ENCODE measurements at places on chromosomes 5 and 9.

- DNase-seq, result no peak
Observed at GRCh38 chr5:79456890-79457583, 56.9 kb downstream of the HOMER1 start.

DNA sequence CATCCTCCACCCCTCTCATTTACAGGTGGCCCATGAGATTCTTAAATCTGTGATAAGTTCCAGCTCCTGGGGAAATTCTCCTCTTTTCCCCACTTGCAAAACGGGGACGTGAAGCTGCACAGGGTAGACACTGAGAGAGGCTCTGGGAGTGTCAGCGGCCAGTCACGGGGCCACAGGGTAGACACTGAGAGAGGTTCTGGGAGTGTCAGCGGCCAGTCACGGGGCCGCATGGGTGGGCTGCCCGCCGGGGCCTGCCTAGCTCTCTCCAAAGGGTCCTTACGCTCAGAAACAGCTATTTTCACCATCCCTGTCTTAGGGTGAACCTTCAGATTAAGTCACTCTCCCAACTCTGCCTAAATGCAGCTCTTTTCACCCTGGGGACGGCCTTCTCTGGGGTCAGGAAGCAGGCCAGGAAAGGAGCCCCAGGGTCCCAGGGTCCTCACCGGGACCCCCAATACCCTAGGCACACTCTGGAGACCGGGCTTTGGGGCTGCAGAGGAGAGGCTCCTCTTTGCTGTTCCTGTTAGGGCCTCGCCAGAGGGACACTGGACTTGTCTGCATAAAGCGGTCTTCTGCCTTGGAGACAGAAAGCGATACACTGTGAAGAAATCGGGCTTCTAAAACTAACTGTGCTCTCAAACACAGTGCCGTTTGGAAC, 1.5 kb downstream of the FAM78A start:
- DNase-seq, result peak; percentile 56

GRCh38 chr5:20619591-20619990, 631.6 kb upstream of the CDH18 start:
- DNase-seq, result no peak

- no peak for DNase-seq
Observed at GRCh38 chr9:81574405-81574804, 114.9 kb downstream of the TLE1 start.

DNA sequence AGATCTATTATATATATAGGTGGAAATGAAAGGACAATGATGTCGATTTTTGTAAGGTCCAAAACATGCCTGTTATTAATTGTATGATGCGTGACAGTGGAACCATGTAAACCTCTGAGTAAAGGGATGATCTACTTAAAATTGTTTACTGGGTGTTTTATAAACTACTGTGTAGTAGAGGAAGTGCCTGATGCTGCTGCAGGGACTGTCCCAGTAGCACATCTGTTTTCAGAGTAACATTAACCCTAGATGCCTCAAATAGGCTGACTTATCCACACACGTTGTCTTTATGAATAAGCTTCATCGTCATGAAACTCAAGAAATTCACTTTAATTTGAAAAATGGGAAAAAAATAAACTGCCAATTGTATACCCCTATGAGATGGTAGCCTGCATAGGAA, 1.7 kb downstream of the CAMK4 start:
- DNase-seq, result peak; percentile 48

DNA sequence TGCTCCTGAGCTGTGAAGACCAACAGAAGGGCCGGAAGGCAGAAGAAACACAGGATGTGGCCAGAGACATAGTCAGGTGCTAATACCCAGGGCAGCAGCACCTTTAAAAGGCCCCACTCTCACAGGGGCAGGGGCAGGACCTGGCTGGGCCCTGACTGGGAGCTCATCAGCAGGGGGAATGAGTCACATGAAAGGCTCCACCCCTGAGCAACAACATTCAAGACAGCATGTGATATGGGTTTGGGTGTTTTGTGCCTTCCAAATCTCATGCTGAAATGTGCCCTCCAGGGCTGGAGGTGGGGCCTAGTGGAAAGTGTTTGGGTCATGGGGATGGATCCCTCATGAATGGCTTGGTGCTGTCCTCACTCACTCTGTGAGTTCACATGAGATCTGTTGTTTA, 181.7 kb downstream of the ERCC6L2 start:
- no peak for DNase-seq

- DNase-seq, result no peak
Observed at GRCh38 chr5:101904736-101905135, 391.3 kb downstream of the SLCO4C1 start.

GRCh38 chr9:34648673-34649072, 2.2 kb downstream of the GALT start:
- DNase-seq, result no peak

- no peak for DNase-seq
Observed at GRCh38 chr5:172444110-172444510, 10.2 kb downstream of the SH3PXD2B start.

- DNase-seq, result no peak
Observed at GRCh38 chr5:93304456-93305250, 276.4 kb downstream of the NR2F1-AS1 start.

- no peak for DNase-seq
Observed at GRCh38 chr5:161235569-161235968, 311.0 kb downstream of the GABRB2 start.

GRCh38 chr5:133287500-133287899, 235.7 kb downstream of the HSPA4 start:
- DNase-seq, result peak; percentile 60

DNA sequence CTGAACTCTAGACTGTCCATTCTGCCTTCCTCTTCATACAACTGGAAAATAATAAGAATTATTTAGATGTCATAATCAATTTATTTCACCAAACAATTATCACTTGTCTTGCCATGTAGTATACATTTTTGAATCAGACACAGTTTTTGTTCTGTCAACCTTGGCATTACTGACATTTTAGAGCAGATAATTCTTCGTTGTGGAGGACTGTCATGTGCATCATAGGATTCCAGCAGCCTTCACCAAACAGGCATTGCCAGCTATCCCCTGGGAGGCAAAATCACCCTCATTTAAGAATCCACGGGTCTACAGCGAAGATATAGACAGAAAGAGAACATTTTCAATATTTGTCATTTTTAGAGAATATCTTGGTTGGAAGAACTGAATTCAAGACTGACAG, 293.9 kb downstream of the KDM4C start:
- no peak for DNase-seq

DNA sequence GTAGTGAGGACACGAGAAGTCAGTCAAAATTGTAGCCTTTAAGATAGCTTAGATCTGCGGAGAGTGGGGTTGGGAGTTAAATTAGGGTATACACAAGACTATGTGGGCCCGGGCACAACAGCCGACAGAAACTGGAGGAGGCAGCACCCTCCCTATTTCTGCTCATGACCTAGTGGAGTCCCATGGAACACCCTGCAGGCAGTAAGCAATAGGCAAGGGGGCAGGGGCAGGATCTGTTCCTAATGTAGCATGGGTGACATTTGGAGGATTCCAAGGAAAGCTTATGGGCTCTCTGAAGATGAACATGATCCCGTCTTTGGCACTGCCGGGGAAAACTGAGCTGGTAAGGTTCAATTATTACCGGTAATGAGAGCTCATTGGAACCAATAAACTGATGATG, 67.0 kb downstream of the FEM1C start:
- no peak for DNase-seq

- DNase-seq, result no peak
Observed at GRCh38 chr5:149801307-149801990, 71.3 kb downstream of the PPARGC1B start.

- peak; percentile 17 for DNase-seq
Observed at GRCh38 chr9:109918339-109919163, 138.6 kb downstream of the PALM2AKAP2 start.

GRCh38 chr9:15357050-15357653, 50.1 kb upstream of the TTC39B start:
- DNase-seq, result no peak

Data from GM13977 (cell line).